ENCODE measurements at places on chromosomes 6 and 20. TPM values are rescaled to one million over a fixed set of nuclear protein-coding genes. Genes with fewer than 3 reads are reported as not detected.

The TRMT11 gene
- total RNA-seq: 21.1 TPM

The SPATA25 gene
- total RNA-seq: 2.9 TPM

DNA sequence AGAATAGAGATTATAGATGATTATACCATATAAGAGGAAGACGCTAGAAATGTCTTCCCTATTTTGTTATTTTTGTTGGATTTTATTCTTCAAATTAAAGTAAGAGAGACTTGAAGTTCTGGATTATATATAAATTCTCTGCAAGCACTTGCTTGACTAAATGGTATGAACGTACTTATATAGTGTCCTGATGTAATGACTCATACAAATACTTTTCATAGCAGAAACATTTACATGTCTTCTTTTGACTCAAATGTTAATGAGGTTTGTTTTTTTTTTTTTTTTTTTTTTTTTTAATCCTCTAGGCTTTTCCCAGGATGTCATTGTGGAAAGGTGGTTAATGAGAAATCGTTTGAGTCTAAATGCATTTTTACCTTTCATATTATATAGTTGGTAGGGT lies 55.0 kb downstream of the PDE7B start:
- no peak for DNase-seq

The FERMT1 gene
- total RNA-seq: not detected

DNA sequence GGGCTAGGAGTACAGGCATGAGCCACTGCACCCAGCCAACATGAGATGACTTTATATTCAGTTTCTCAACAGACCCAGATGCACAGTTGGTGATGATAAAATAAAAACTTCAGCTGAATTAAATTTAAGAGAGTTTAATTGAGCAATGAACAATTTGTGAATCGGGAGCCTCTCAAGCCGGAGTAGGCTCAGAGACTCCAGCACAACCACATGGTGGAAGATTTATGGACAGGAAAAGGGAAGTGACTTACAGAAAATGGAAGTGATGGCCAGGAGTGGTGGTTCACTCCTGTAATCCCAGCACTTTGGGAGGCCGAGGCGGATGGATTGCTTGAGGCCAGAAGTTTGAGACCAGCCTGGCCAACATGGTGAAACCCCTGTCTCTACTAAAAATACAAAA lies 10.4 kb upstream of the BCAS4 start:
- DNase-seq: no peak

- DNase-seq: no peak
These were observed 3.8 kb downstream of the ZNF335 start for GRCh38 chr20:45968081-45968671.
